ENCODE measurements at places on chromosomes 2 and 18. TPM values are rescaled to one million over a fixed set of nuclear protein-coding genes. Genes with fewer than 3 reads are reported as not detected.

GRCh38 chr2:46075848-46076247 lies 221.4 kb upstream of the EPAS1 start:
- DNase-seq: no peak

DNA sequence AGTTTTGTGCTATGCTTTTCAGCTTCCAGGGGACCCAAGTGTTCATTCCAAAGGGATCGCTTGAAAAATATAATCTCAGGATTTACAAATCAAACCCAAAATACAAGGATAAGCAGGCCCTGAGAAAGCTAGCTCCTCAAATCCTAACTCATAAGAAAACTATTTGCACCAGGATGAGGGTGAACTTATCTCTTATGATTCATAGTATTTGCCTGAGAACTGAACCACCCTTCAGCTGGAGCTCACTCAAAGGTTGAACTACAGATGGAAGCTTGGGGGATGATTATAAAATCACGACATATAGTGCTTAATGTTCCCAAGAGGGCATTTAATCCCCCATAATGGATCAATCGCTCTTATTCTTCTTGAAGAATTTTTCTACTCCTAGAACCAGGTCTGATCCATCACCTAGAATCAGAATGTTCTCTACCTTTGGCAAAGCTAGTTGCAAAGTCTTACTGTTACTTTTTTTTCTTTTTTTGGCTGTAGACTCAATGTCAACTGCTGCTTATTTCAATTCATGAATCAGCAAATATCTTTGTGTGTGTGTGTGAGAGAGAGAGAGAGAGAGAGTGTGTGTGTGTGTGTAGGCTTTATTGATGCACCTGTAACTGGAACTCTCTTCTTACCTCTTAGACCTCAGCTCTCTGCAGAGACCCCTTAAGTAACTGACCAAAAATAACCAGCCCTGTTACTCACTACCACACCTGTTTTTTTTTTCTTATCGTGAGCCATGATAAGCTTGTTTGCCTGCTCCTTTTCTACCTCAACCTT lies 44.8 kb downstream of the ARL4C start:
- DNase-seq: no peak

GRCh38 chr2:32474381-32474780 lies 117.6 kb downstream of the BIRC6 start:
- DNase-seq: no peak

DNA sequence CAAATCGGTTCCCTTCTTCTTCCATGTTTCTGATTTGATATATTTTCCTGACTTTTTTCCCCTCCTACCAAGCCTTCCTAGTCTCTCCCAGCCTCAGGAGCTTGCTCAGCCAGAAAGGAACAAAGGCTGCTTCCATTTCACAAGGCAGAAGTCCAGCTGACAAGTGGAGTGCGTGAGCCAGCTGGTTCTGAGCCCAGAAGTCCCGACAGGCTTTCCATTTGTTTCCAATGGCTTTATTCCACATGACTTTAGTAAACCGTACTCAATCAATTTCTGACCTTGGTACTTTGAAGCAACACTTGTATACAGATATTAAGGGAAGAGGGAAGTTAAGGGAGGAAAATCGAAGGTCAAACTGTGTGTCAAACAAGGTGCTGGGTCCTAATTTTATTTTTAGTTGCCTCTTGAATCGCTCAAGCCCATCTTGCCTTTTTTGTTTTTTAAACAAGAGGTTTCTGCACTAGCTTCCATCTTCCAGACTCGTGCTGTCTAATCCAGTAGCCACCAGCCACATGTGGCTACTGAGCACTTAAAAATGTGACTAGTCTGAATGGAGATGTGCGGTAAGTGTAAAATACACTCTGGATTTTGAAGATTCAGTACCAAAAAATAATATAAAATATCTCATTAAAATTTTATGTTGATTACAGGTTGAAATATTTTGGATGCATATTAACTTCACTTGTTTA lies 36.2 kb downstream of the WIPF1 start:
- DNase-seq: no peak

Gene CD28
- total RNA-seq: not detected

- no peak for DNase-seq
These were observed 131.0 kb downstream of the ATL2 start for GRCh38 chr2:38246105-38246504.

DNA sequence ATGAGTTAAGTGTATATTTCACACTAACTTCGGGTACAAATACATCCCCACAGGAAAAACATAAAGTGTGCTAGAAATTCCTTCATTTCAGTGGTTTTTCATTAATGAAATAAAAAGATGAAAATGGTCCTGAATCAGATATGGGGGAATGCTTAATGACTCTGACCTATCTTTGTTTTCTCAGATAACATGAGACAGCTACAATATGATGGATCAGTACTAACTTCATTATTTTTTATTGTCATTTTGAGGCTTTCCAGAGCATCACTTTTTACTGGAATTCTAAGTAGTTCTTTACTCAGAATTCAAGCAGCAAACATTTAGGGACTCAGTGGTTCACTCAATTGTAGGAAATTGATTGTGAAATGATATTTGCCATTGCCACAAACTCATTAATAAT lies 2.8 kb downstream of the SYT4 start:
- DNase-seq: no peak

DNA sequence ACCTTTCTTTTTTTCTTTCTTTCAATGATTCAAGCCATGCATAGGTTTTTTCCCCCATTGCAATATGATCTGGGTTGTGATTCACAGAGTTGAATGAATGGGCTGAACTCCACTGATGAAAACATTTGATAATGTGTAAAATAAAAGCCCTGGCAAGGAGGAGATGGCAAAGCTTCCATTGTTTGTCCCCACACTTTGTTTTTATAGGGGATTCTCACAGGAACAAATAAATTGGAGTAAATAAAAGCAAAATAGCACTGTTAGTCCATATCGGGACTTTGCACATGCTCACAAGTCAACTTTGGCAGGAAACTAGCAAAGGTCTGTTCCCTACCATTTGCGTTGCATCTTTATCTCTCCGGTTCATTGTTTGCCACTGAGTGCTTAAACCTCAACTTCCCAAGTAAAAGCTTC lies 55.7 kb downstream of the MEIS1 start:
- no peak for DNase-seq

Gene EML6
- total RNA-seq: 1.0 TPM

Gene LGALSL
- total RNA-seq: 12.1 TPM

DNA sequence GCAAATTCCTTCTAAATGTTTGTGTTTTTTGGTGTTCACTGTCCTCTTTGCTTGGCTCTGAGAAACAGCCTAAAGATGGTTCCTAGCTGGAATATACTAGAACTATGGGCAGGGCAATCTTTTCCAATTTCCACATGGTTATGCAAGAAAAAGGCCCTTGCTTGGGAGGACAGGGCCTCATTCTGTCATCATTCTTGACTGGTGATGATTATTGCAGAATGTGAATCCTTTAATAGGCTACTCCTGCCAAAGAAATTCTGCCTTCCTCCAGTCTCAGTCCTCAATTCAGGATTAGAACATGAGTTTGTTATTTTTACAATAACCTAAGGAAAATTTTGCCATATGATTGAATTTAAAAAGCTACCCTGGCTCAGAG lies 218.7 kb downstream of the HNMT start:
- DNase-seq: no peak

Gene CABYR
- total RNA-seq: 12.2 TPM

Gene TMEM178A
- 7.1 TPM for total RNA-seq

GRCh38 chr18:63758615-63759240 lies 16.5 kb upstream of the SERPINB7 start:
- no peak for DNase-seq

DNA sequence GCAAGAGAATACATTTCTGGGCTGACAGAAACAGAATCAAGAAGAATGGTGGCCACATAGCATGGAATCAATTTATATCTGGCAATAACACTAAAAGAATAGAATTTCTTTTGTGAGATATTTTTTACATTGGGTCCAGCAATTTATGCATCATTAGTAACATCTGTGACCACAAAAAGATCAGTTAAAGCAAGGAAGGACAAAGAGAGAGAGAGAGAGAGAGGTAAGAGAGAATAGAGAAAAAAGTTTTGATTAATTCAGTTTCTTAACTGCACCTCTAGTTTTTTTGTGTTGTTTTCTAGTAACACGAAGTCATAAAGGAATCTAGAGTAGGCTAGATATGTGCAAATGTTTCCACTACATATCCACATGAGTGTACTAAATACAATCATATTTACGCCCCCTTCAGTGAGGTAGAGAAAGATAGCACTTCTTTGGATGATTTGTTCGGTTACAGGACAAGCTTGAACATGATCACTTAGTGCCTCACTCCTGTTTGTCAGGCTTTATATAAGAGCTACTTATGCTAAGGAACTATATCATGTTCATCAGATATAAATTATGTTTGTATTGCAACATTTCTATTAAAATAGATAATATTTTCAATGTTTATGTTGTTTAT lies 247.4 kb upstream of the COL3A1 start:
- no peak for DNase-seq
